ENCODE measurements at places on chromosomes 6 and 20.

DNA sequence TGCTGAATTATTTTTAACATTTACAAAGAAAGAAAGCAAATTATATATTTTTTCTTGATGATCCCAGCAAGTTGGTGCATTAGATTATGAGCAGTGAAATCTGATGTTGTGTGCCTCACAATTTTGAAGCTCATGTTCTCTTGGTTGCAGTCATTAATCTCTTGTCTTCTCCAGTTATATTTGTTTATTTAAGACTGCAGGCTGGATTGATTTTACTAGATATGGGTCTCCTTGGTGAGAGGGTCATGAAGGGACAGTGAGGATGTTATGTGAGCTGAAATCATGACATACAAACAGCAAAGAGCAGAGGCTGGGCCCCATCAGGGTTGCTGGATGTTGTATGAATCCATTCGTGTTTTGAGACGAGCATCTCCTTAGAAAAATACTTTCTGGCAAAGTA, 64.2 kb upstream of the AKIRIN2 start:
- DNase-seq = no peak

DNA sequence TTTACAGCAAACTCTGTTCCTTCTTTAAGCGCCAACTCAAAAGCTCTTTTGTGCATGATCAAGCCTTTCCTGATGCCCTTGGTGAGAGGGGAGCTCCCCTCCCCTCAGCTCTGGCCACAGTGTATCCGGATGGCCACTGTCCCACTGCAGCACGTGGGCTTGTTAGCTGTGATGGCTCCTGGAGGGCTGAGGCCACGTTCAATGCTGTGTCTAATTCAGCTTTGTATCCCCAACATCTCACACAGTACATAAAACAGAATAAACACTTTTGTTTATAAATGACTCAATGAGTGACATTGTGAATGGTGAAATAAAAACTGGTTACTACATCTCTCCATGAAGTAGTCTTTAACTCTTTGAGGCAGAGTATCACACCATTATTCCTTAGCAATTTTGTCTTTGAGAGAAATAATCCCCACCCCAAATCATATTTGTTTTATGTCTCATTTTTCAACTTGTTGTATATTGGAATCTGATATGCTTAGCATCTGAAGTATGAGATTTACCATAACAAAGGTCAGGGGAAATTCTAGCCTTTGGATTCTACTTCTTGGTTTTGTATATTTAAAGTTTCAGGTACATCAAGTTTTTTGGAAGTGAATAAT, 44.5 kb downstream of the EDN1 start:
- DNase-seq = no peak

DNA sequence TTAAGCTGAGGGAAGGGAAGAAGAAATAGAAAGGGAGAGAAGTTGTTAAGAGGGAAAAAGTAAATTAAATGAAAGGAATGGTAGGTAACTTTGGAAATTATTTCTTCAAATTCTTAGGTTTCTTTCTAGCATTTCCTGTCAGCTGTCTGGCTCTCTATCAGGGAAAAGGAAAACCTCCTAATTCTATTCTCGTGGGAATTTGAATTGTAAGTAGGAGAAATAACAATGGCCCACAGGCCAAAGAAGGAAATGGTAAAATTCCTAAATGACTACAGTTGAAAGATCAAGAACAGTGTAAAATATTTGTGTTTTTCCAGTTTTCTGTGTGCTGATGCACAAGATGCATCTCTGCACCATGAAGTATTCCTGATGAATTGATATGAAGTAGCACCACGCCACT, 173.0 kb downstream of the IBTK start:
- no peak for DNase-seq

- peak; percentile 81 for DNase-seq
Observed at GRCh38 chr6:150119173-150119572, 23.7 kb upstream of the PPP1R14C start.

GRCh38 chr20:7503501-7503900, 436.8 kb downstream of the HAO1 start:
- peak; percentile 45 for DNase-seq

DNA sequence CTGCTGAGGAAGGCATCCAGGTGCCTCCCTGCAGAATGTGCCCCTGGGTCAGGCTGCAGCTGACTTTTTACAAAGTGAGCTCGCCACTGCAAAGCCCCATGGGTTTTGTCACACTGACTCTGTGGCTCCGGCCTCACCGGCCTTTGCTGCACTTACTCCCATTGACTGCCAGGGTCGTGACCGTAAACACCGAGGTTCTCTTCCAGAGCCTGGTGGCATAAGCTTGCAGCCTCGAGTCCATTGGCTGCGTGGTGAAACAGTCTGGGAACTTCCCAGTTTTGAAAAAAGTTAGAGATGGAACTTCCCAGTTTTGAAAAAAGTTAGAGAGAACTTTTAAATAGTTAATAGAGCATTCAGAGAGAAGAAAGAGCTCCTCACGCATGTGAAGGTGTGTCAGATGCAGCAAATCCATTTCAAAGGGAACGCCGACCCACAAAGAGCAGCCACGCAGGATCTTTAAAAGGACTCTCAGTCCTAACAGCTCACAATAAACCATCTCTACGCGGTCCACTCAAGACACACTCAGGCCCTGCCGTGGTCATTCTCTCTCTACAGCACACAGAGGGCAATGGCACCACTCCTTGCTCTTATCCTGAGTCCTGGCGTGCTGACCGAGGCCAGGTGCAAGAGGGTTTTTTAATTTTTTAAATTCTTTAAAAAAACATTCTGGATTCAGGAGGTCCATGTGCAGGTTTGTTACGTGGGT, 12.8 kb downstream of the RAMACL start:
- DNase-seq = no peak

- no peak for DNase-seq
Observed at GRCh38 chr20:1001116-1001515, 995 bp downstream of the RSPO4 start.

DNA sequence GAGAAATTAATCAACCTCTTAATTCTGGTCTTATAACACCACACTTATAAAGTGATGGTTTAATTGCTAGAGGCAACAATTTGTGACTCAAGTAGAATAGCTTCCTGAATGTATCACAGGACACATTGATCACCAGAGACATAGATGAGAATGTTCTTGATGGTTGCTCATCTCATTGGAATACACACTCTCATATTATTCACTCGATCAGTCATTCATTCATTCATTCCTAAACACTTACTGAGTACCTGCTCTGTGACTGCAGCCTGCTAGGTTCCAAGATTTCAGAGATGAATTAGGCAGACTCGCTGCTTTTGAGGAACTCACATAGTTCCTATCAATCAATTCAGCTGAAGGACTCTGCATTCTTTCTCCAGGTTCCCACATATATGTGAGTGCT, 365.1 kb upstream of the SOX4 start:
- DNase-seq = no peak

All from tongue (tissue), 3 donors.